ENCODE measurements at places on chromosomes 4 and X.

DNA sequence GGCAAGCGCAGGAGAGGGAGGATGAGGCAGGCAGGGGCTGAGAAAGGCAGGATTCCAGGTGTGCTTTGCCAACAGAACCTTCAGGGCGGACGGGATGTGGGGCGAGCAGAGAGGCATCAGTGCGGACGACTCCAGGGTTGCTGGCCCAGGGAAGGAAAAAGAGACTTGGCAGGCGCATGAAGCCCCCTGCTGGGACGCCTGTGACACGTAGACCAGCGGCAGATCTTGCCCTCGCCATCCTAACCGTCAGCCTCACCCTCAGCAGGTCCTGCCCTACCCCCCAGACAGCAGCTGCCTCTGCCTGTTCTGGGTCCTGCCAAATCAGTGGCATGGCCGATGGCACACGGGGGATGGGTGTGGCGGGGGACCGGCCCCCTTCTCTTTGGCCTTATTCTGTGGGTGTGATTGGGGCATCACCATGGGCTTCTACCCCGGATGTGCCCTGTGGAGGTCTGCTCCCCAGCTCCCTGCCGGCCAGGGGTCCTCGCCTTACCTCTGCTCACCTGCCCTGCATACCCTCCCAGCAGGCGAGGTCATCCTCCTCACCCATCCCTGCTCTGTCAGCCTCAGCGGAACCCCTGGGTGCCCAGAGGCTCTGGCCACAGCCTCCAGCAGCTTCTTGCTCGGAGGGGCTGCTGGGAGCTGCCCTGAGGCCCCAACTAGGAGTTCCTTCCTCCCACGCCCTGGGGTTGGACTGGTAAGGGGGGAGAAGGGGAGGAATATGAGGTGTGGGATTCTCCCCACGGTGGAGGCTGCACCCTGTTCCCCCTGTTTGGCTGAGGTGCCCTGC is 2.9 kb upstream of the SH3BP2 start:
- no peak for DNase-seq

DNA sequence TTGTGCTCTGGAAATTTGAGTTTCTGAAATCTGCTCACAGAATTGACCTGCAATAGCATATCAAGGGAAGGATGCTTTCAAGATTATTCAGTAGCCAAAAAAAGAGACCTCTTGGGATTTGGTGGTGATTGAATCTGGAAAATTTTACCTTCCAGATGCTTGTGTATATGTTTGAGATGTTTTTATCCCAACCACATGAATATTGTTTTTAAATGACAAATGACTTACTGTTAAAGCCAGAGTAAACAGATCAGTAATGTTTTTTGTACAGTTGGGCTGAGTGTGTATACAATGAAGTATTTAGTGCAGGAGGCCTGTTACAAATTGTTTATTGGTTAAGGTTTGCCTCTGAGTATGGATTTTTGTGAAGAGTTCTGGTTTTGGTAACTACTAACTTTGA is 126.5 kb downstream of the CBR4 start:
- no peak for DNase-seq

DNA sequence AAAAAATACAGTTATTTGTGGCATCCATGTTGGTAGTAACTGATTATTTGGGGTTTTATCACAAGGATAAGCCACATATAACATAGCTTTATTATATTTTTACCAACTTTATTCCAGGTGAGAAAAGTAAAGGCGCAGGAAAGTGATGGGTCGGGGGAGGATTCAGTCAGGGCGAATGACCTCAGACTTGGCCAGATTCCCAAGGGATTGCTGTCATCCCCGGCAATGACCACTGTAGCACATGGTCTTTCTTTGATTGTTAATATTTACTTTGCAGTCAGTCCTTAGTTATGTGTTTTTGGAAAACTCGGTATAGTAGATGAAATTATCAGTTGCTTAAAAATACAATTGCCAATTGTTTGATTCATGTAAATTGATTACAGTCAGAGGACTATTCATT is 17.6 kb downstream of the GRIA3 start:
- DNase-seq, result no peak

DNA sequence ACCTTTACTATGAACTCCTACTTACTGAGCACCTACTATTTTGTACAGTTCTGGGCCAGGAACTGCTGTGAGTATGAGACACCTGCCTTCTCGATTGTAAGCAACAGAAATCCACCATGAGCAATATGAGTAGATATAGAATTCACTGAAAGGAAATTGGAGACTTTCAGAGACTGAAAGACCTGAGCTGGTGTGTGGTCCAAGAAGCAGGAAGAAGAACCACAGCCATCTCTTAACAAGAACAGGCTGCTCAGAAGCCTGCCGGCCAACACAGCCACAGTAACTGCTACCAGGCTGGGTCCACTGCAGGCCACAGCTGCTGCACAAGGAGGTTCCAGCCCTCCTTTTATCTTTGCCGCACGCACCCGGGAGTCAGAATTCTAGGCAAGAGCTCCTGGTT is 10.8 kb upstream of the ACSL1 start:
- DNase-seq, result no peak

GRCh38 chr4:3287271-3287971 is 5.4 kb upstream of the RGS12 start:
- no peak for DNase-seq

Data from stimulated activated CD4-positive, alpha-beta T cell treated with anti-CD3 and anti-CD28 coated beads, Interleukin-12 subunit alpha, Interleukin-12 subunit beta, amount 100 ng/mL, for 24 hours (primary cell).